ENCODE measurements at places on chromosomes 7 and 10. TPM values are rescaled to one million over a fixed set of nuclear protein-coding genes. Genes with fewer than 3 reads are reported as not detected.

- H3K27me3 ChIP-seq, result no peaks in the 10 kb centered on the region
- no peak overlapping the region for H3K4me3 ChIP-seq
- H3K36me3 ChIP-seq, result no peaks in the 10 kb centered on the region
Measured at GRCh38 chr10:85787881-85788280, 578.7 kb downstream of the GRID1 start.

DNA sequence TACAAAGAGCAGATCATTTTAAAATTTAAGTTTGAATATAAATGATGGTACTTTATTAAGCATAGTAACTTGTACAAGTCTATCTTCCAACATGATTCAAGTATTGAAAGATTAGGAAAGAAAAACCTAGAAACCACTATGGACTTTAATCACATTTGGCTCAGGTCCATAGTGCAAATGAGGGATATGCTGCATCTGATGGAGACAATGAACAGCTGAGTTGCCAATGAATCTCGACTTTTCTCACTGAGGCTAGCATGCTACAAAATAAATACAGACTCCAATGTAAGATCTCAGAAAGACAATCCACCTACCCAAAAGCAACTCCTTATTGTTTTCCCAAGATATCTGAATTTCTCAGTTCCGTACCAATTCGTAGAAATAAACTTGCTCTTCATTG is 89.8 kb downstream of the SEMA3A start:
- no peak overlapping the region for H3K27ac ChIP-seq
- no peaks in the 10 kb centered on the region for H3K27me3 ChIP-seq
- H3K36me3 ChIP-seq, result no peaks in the 10 kb centered on the region
- no peak for DNase-seq

- no peaks in the 10 kb centered on the region for H3K4me1 ChIP-seq
- no peaks in the 10 kb centered on the region for H3K27me3 ChIP-seq
- H3K27ac ChIP-seq, result no peak overlapping the region
- H3K4me3 ChIP-seq, result no peak overlapping the region
Measured at GRCh38 chr10:6746782-6747181, 166.7 kb upstream of the PRKCQ start.

Gene ELOVL3
- not detected for total RNA-seq

Gene EBF3
- total RNA-seq, result 2.9 TPM

Gene NCF1
- 3.6 TPM for total RNA-seq
